ENCODE measurements at places on chromosomes 11 and 22.

GRCh38 chr22:26632422-26633155, 10.8 kb downstream of the CRYBA4 start:
- no peak for DNase-seq

- no peak for DNase-seq
These were observed 2.9 kb downstream of the SLC16A8 start for GRCh38 chr22:38080850-38081635.

GRCh38 chr22:27443306-27443705, 358.2 kb downstream of the MN1 start:
- DNase-seq, result no peak

GRCh38 chr11:65649656-65650546, 12.0 kb downstream of the SIPA1 start:
- no peak for DNase-seq

DNA sequence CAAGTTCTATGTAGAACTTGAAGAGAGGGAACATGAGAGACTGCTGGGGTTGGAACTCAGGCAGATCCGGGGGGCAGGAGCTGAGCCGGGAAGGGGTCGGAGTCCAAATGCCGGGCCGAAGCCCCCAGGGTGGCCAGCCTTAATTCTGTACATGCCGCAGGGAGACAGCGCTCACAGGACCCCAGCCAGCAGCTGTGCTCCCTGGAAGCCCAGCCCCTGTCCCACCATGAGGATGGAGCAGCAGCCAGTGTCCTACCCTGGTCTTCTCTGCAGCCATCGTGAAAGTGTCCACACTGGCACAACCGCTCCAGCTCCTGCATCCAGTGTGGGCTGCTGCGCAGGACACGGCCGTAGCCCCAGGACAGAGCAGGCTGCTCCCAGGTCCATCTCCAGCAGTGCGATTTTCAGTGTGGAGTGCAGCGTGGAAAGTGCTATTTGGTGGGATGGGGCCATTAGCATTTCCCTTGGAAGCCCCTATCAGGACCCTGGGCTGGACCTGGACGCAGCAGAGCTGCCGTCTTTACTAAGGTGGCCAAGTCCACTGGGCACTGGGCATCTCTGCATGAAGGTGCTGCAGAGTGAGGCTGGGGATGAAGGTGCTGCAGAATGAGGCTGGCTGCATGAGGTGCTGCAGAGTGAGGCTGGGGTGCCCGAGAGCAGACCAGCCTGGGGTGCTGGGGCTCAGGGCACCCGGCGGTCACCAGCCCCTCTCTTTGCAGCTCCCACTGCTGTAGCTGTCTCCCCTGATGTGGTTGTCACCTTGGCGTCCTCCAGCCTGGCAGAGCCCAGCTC, 737.4 kb downstream of the BRD1 start:
- DNase-seq, result no peak

All from NCI-H187 treated with DMSO at 0.1 percent for 48 hours (cell line).